ENCODE measurements at places on chromosomes 13 and 19.

- no peak for DNase-seq
Measured at GRCh38 chr19:13064092-13064489, 38.6 kb downstream of the LYL1 start.

DNA sequence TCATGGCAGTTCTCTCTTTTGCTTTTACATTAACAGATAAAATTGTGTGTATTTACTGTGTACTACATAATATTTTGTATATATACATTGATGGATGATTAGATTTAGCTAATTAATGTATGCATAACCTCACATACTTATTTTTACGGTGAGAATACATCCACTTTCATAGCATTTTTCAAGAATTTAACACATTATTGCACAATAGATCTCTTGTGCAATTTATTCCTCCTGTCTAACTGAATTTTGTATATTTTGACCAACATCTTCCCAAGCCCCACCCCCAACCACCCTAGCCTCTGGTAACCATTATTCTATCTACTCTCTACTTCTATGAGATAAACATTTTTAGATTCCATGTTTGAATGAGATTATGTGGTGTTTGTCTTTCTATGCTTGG is 194.7 kb downstream of the RBM26 start:
- no peak for DNase-seq

- no peak for DNase-seq
Measured at GRCh38 chr19:46573679-46574498, 27.2 kb upstream of the CALM3 start.

DNA sequence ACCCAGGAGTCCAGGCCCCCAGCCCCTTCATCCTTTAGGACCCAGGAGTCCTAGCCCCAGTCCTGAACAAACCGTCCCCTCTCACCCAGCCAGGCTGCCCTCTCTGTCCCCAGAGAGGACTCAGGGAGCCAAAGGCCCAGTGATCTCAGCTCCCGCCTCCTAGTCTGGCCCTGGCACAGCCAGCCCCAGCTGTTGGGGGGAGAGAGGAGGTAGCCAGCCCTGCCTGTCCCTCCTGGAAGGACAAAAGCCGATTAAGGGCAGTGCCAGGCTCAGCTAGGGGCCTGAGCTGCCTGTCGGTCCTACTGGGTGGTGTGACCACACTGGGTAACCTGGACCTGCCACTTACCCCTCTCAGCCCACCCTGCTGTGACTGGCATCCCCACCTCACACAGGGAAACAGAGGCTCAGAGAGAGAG is 14.5 kb downstream of the LIPE start:
- DNase-seq = no peak

GRCh38 chr13:74820809-74821208 is 661.2 kb downstream of the TBC1D4 start:
- DNase-seq = no peak
